Aorta (tissue), 5 donors: ENCODE measurements at places on chromosomes 2 and 18.

- H3K4me1 ChIP-seq = no peaks in the 10 kb centered on the region
- H3K27me3 ChIP-seq = no peaks in the 10 kb centered on the region
- no peak overlapping the region for H3K27ac ChIP-seq
- no peak overlapping the region for H3K4me3 ChIP-seq
- H3K36me3 ChIP-seq = no peaks in the 10 kb centered on the region
These were observed 66.3 kb downstream of the SLC66A2 start for GRCh38 chr18:79884963-79885728.

- no peak overlapping the region for H3K27ac ChIP-seq
- no peaks in the 10 kb centered on the region for H3K36me3 ChIP-seq
- H3K27me3 ChIP-seq = no peaks in the 10 kb centered on the region
- H3K4me3 ChIP-seq = no peak overlapping the region
- no peak for DNase-seq
These were observed 265.5 kb downstream of the NAPG start for GRCh38 chr18:10791169-10791831.

DNA sequence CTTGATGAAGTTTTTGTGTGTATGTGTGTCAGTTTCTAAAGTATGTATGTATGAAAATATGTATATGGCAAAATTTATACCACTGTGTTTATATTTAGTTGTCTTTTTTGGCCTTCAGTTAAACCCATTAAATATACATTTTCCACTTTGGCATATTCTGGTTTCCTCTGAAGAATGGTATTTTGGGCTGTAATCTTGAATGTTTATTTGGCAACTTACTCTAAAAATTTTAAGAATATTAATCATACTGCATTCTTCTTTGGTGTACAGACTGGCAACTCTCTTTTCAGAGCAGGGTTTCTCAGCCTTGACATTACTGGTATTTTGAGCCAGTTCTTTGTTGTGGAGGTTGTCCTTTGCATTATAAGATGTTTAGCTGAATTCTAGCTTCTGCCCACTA is 27.9 kb upstream of the CCBE1 start:
- H3K36me3 ChIP-seq = no peaks in the 10 kb centered on the region
- no peak overlapping the region for H3K27ac ChIP-seq
- no peak for DNase-seq
- no peaks in the 10 kb centered on the region for H3K27me3 ChIP-seq
- H3K4me3 ChIP-seq = no peak overlapping the region
- no peaks in the 10 kb centered on the region for H3K4me1 ChIP-seq

- H3K27ac ChIP-seq = no peak overlapping the region
- H3K4me1 ChIP-seq = no peaks in the 10 kb centered on the region
- no peak for DNase-seq
- no peak overlapping the region for H3K4me3 ChIP-seq
- no peaks in the 10 kb centered on the region for H3K27me3 ChIP-seq
These were observed 22.5 kb upstream of the SCYGR5 start for GRCh38 chr2:227643990-227644551.

DNA sequence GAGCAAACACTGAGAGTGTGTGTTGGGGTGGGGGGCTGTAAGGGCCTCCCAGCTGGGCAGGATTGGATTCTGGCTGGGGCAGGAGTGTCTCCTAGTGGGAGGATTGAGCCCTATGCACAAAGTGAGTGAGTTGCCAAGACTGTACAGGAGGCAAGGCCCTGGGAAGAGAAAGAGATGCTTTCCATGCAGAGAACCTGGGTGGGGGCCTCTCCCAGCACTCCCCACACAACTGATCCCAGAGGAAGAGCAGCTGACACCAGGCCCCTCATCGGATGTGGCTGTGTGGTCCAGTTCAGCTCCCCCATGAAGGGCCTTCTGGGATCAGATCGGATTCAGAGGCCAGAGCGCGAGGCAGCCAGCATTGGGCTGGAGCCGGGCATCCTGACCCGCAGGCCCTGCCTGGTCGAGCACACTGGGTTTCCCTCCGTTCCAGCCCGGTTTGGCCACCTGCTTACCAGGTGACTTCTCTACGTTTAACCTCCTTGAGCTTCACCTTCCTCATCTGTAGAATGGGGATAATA is 49.4 kb upstream of the FAHD2A start:
- peak; percentile 51 for DNase-seq
- H3K27ac ChIP-seq = no peak overlapping the region
- no peak overlapping the region for H3K4me3 ChIP-seq
- no peaks in the 10 kb centered on the region for H3K36me3 ChIP-seq

DNA sequence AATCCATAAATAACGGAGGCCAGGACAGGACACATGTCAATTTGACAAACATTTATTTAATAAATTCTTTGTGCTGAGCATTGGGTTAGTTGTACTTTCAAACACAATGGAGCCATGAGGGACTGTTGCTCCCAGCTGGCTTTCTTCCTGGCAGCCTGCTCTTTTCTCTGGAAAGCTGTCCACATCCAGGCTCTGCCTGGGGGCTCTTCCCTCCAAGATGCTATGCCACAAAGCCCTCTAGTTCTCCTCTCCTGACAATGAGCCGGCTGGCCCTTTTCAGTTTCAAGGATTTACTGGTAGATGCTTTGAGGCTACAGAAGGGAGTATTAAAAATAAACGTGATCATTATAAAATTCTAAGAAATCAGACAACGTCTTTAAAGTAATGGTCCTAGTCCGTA is 44.1 kb upstream of the SLC14A2 start:
- H3K4me3 ChIP-seq = no peak overlapping the region
- no peaks in the 10 kb centered on the region for H3K4me1 ChIP-seq
- DNase-seq = no peak
- no peak overlapping the region for H3K27ac ChIP-seq

DNA sequence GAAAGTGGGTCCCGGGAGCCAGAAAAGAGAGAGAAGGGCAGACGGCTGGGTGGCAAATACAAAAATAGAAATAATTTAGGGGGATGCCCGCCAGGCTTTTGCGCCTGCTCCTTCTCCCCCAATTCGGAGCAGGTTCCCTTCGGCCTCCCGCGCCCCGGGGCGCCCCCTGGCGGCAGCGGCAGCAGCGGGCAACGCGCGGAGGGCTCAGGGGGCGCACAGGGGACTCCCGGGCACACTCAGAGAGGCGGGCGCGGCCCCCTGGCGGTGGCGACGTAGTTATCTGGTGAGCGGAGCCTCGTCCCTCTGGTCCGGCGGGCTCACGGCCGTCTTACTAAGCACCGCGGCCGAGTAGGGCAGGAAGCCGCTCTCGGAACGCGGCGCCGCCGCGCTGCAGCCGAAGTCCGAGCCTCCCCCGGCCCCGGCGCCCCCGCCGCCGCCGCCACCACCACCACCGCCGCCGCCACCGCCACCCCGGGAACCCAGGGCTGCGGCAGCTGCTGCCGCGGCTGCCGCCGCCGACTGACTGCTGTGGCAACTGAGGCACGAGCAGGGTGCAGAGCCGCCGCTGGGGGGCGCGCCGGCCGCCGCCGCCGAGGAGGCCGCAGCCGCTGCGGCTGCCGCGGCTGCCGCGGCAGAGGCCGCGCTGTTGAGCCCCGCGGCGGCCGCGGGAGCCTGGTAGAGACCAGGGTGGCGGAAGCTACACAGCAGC is 3.8 kb downstream of the EVX2 start:
- no peak overlapping the region for H3K4me3 ChIP-seq
- no peaks in the 10 kb centered on the region for H3K36me3 ChIP-seq
- no peak for DNase-seq
- H3K27ac ChIP-seq = no peak overlapping the region

- DNase-seq = no peak
- H3K27ac ChIP-seq = no peak overlapping the region
- no peaks in the 10 kb centered on the region for H3K27me3 ChIP-seq
These were observed 48.5 kb downstream of the SLC5A7 start for GRCh38 chr2:108034843-108035242.
